NCI-H526 treated with DMSO at 0.1 percent for 48 hours (cell line): ENCODE measurements at places on chromosomes 2 and 18.

GRCh38 chr2:105329197-105329554, 359 bp downstream of the TGFBRAP1 start:
- no peak for DNase-seq

GRCh38 chr2:216807857-216808272, 52.0 kb downstream of the TNP1 start:
- DNase-seq, result no peak

DNA sequence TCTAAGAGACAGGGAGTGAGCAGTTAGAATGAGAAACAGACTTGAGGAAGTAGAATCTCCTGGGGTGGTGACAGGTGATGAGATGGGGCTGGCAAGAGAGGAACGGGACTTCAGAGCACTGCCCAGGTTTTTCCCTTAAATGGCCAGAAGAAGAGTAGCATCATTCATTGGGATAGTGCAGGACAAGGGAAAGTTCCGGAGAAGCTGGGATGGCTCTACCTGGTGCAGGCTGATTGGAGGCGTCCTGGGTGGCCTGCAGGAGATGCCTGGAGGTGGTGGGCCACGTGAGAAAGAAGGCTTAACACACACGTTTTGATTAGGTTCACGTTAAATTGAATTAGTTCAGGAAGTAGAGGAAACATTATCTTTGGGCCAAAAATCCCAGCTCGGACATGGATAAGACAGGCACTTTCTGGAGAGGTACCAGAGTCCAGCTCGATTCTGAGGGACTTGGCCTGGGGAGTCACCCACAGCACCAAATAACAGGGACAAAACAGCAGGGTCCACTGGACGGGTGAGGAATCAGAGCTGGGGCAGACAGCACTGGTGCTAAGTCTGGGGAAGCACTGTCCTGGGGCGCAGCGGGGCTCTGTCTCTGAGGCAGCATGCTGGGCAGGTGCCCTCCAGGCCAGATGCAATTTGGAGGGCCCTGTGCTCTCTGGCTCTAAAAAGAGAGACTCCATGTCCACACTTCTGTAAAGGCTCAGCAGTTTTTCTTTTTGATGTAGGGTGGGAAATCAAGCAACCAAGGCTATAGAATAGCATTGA, 512.3 kb upstream of the RAB6C start:
- no peak for DNase-seq

DNA sequence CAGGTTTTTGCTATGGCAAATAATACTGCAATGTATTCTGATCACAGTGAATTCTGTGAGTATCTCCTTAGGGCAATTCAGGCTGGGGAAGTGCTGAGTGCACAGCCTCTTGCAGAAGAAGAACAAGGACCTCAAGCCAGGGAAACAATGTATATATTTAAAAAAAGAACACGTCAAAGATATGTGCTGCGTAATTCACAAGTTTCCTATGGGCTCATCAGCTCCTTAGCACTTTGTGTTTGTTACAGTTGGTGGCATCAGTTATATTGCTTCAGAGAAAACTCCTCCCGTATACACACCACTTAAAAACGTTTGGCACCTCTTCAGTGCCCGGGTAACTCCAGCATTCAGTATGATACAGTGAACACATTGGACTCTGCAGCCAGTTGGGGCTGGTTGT, 16.5 kb upstream of the MARCO start:
- no peak for DNase-seq

GRCh38 chr2:59892398-59892797, 661.1 kb downstream of the BCL11A start:
- DNase-seq, result peak; percentile 34

DNA sequence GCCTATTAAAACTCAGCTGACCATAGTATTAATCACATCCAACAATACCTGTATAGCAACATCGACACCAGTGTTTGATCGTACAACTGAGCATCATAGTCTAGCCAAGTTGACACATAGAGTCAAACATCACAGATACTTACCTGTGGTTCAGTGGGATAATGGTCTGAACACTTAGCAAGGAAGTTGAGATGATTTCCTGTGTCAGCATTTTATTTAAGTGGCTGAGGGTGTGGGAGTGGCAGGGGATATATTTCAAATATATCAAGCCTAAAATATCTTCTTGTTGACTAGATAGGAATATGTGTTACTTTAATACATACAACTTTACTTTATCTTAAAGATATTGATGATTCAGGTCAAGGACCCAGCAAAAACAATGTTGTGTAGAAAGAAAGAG, 1038.6 kb downstream of the TSN start:
- DNase-seq, result no peak

DNA sequence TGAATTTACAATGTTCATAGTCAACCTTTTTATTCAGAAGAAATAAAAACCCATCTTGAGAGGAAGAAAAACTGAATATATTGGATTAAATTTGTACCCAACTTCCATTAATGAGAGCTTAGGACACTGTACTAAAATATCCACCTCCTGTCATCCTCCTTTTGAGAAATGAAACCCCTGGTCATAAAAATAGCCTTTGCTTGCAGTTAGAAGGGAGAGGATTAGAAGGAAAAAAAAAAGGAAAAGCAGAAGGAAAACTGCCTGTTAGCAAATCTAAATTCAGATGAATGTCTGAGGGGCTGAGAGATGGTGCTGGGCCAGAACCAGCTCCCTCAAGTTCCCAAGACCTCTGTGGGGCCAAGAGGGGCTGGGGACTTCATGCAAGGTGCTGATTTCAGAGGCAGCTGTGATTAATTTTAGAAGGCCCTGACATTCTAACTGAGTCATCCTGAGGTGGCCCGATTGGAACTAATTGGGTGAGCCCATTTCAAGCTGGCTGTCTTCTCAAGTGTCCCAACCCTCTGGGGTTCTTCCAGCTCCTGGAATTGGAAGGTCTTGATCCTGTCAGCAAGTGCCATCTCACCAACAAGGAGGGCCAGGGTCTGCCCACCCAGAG, 38.4 kb upstream of the BIN1 start:
- no peak for DNase-seq

DNA sequence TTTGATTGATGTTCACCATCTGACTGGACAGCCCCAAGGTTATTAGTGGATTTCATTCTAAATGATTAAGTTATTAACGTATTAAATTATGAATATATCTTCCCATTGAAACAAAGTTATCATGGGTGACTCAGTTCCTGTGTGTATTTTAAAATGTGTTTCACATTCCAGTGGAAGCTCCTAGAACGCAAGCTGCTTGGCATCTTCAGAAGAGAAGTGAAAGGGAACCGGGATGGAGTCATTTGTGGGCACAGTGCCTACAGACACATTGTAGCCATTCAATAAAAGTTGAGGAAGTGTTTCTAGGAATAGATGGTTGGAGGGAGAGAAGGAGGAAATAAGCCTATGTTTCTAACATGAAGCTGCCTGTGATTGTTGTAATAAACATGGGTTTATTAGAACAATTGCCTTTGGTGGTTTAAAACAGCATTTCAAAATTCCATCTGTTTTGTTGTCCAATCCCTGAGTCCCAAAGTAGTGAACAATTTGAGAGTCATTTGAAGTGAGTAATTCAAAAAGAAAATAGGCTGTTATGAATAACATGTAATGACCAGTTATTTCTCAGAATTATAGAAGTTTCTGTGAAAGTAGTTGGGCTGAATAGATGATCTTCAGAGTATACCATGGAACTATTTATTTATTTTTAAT, 143.5 kb downstream of the PKP4 start:
- DNase-seq, result no peak

- DNase-seq, result no peak
These were observed 63.2 kb downstream of the TTC32 start for GRCh38 chr2:19838616-19839015.

DNA sequence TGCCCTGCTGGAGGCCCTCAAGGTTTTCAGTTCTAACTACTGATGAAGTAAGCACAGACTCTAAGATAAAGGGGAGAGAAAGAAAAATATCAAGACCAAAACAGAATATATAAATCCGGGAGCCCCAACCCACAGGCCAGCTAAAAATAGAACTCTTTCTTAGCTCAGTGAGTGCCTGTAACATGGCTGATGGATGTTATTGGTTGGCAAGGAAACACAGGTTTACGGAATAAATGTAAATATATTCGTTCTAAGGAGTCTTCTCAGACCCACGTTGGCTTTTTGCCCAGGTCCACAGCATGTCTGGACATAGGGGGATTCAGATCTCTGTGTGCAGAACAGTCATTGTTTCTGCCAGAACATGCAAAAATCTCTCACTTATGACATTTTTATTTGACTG, 139.0 kb upstream of the SERPINE2 start:
- no peak for DNase-seq

DNA sequence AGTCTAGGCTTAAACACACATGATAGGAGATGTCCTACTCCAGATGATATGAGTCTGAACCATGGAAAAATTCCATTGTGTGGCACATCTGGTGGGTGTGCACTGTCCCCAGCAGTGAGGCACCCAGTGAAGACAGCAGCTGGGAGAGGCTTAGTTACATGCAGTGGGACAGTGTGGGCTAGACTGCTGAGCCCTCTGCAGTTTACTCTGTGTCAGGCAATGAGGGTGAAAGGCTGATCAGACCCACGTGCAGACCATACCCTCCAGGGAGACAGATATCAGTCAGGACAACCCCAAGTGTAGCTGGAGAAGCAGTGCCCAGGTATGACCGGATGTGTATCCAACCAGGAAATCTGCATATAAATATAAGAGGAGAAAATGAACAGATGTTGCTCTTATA, 13.4 kb downstream of the IL37 start:
- DNase-seq, result no peak

- DNase-seq, result no peak
These were observed 913.7 kb upstream of the ACVR2A start for GRCh38 chr2:146931109-146931508.

GRCh38 chr2:212709280-212709679, 170.7 kb upstream of the ERBB4 start:
- no peak for DNase-seq

GRCh38 chr2:195092341-195092740, 564.7 kb upstream of the SLC39A10 start:
- no peak for DNase-seq

DNA sequence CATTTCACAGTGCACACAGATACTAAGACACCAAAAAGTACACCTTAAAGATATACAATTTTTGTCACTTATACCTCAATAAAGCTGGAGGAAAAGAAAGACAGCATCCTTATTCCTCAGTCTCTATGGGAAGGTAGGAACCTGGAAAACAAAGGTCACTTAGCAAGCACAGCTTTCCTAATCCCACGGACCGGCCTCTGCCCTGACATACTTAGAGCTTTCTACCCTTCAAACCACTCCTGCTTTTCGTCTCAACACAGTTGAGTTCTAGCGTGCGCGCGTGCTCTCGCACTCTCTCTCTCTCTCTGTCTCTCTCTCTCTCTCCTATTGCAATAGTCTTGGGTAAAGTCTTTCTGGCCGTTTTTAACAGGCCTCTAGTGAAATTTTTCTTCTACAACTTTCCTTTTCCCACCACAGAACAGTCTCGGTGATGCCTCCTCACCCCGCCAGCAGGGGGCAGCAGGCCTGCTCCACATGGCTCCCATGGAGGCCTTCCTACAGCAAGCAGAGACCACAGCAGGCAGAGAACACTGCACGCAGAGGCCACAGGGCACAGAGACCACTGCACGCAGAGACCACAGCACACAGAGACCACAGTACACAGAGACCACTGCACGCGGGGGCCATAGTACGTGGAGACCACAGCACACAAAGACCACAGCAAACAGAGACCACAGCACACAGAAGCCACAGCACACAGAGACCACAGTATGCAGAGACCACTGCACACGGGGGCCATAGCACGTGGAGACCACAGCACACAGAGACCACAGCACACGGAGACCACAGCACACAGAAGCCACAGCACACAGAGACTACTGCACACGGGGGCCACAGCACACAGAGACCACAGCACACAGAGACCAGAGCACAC, 106.9 kb downstream of the FBXO15 start:
- DNase-seq, result no peak

- no peak for DNase-seq
These were observed 320.2 kb downstream of the KCNS3 start for GRCh38 chr2:18198677-18199076.

GRCh38 chr2:26873286-26873983, 25.5 kb downstream of the DPYSL5 start:
- DNase-seq, result no peak

- DNase-seq, result no peak
These were observed 93.3 kb downstream of the MAP4K4 start for GRCh38 chr2:101790857-101791256.

GRCh38 chr2:46181789-46182530, 115.2 kb upstream of the EPAS1 start:
- DNase-seq, result no peak

DNA sequence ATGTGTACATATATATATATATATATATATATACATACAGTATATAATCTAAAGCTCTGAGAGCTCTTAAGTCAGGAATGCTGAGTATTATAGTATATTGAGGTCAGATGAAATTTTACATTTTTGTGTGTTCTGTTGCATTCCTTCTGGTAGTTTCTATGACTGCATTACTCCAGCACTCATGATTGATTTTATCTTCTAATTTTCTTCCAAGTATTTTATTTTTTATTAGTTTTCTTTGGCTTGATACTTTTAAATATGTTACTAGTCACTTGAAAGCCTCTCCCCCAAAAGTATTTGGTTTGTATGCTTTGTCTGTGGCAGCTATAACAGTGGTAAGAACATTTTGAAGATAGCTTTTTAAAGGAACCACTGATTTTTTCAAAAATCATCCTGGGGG, 25.0 kb downstream of the METTL21A start:
- no peak for DNase-seq

GRCh38 chr2:150215041-150215440, 272.4 kb downstream of the RND3 start:
- no peak for DNase-seq

DNA sequence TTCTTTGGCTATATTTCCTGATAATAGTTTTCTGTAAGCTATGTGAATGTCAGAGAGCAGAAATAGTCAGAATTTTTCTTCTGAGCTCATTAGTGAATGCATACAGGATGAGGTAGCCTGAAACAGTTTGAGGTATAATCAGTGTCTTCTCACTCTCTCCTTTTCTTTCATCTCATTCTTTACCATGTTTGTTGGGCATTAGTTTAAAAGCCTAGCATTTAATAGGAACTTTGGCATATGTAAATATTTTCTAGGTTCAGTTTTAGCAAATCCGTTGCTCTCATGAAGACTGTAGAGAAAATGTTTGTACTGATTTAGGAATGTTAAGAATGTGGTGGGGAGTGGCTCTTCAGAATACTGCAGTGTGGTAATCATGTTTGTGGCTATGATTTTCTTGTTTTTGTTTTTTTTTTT, 119.4 kb downstream of the PARD3B start:
- no peak for DNase-seq

GRCh38 chr2:119682578-119682977, 3.6 kb downstream of the TMEM177 start:
- DNase-seq, result no peak

DNA sequence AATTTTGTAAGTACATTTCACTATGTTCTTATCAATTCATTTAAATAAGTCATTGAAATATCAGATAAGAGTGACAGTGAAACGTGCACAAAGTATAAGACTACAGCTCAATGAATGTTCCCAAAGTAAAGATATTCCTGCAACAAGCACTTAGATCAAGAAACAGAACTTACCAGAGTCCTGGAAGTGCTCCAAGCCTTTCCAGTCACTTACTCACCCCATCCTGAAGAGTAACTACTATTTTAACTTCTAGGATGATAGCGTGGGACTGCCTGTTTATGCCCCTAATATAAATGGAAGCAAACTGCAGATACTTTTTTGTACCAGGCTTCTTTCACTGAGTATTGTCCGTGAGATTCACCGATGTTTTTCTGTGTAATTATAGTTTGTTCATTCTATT, 768.9 kb downstream of the SLC4A3 start:
- DNase-seq, result no peak
